ENCODE measurements at places on chromosomes 1 and 21. TPM values are rescaled to one million over a fixed set of nuclear protein-coding genes. Genes with fewer than 3 reads are reported as not detected.

Gene TP73
- 0.23 TPM for polyA plus RNA-seq

DNA sequence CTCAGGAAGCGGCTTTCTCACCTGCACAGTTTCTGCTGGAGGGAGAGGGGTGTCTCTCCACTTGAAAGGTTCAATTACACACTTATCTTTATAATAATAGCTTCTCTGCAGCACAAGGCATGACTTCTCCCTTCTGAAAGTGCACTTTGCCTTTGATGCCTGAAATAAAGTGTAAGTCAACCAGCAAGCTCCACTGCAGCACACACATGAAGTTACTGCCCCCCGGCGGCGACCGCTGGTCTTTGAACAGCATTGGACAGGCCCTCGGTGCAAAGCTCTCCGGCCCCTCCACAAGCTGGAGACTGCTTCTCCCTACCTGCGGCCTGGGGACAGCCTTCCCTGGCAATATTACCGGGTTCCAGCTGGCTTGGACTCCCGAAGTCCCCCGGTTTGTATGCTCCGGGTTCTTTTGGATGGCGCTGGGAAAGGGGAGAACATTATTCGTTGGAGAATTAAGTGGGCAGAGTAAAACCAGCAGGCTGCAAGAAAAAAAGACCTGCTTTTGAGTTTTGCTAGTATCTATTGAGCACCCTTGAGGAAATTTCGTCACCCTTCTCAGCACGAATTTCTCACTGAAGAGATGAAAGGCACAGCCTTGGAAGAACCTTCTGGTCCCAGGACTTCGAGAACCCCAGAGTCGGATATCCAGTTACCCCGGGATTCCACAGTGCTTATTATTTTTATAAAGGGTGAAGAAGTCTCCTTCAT lies 11.8 kb downstream of the RCAN1 start:
- DNase-seq = no peak
- no peaks in the 10 kb centered on the region for H3K36me3 ChIP-seq
- H3K4me1 ChIP-seq = peaks cover 14% of the 10 kb centered on the region
- H3K4me3 ChIP-seq = no peak overlapping the region
- no peak overlapping the region for H3K27ac ChIP-seq

GRCh38 chr21:37447288-37447936 lies 80.8 kb downstream of the DYRK1A start:
- H3K4me3 ChIP-seq = no peak overlapping the region
- no peak for DNase-seq
- H3K27me3 ChIP-seq = no peaks in the 10 kb centered on the region
- H3K36me3 ChIP-seq = no peaks in the 10 kb centered on the region
- H3K4me1 ChIP-seq = peaks cover 33% of the 10 kb centered on the region

GRCh38 chr1:91335603-91336002 lies 69.0 kb downstream of the HFM1 start:
- no peak overlapping the region for H3K27ac ChIP-seq
- no peak overlapping the region for H3K4me3 ChIP-seq
- no peaks in the 10 kb centered on the region for H3K4me1 ChIP-seq
- DNase-seq = no peak
- H3K36me3 ChIP-seq = no peaks in the 10 kb centered on the region

Gene C4BPA
- not detected for polyA plus RNA-seq

DNA sequence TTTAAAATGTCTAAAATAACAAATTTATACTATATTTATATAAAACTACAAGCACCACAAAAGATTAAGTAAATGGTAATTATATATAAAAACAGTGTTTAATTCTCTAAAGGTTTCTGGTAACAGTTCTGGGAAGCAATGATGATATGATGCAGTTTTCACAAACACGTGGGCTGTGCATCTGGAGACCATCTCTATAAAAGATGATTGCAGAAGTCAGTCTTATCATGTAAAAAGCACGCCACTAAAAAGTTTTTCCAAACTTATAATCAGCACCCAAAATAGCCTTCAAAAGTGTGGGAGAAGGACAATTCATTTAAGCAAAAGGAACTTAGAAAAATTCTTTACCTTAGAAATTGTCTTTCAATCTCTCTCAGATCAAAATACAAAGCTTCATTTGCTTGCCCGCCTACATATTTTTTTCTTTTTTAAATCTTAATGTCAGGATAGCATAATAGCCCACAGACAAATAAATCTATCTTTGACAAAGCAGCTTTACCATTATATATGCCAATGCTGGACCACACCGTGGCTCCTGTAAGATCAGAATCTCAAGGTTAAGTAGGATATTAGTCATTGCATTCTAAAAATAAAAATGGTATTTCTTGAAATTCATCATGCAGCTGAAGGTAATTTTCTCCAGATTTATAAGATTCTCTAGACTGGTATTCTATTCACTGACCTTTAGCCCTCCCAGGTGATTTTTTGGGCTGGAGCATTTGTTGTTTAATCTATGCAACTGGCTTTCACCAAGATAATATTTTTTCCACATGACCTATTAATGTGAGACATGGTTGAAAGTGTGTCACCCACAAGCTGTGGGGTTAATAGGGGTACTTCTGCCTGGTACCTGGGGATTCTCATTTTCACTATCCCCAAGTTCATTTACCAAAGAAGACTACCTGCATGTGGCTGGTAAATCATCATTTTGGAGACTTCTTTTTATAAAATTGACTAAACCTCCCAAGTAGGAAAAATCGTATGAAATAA lies 189.6 kb upstream of the ST6GALNAC5 start:
- no peak for DNase-seq
- H3K4me3 ChIP-seq = no peak overlapping the region
- H3K27me3 ChIP-seq = no peaks in the 10 kb centered on the region
- no peak overlapping the region for H3K27ac ChIP-seq
- no peaks in the 10 kb centered on the region for H3K36me3 ChIP-seq
- H3K4me1 ChIP-seq = no peaks in the 10 kb centered on the region

DNA sequence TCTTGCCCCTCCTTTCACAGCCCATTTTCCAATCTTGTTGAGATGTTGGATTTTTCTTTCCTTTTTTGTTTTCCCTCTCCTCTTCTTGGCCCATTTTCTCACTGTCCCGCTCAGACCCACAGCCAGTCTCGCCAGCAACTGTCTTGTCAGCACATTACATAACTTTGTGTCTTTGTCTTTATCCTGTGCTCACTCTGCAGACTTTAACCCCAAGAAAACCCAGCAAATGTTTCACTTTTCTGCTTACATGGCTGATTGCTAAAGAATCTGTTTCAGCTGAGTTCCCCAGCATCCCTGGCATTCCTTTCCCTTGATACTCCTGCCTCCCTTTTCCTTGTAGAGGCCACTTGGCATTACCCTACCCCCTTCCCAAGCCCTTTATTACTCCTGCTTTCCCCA lies 74.6 kb downstream of the ZNF648 start:
- H3K36me3 ChIP-seq = no peaks in the 10 kb centered on the region
- no peaks in the 10 kb centered on the region for H3K4me1 ChIP-seq
- no peak for DNase-seq
- H3K27ac ChIP-seq = no peak overlapping the region

Gene DPM3
- polyA plus RNA-seq = 54.9 TPM

GRCh38 chr21:32276671-32277070 lies 2.2 kb downstream of the MIS18A start:
- H3K4me3 ChIP-seq = no peak overlapping the region
- H3K27ac ChIP-seq = no peak overlapping the region
- no peak for DNase-seq
- H3K36me3 ChIP-seq = peaks cover 3% of the 10 kb centered on the region

DNA sequence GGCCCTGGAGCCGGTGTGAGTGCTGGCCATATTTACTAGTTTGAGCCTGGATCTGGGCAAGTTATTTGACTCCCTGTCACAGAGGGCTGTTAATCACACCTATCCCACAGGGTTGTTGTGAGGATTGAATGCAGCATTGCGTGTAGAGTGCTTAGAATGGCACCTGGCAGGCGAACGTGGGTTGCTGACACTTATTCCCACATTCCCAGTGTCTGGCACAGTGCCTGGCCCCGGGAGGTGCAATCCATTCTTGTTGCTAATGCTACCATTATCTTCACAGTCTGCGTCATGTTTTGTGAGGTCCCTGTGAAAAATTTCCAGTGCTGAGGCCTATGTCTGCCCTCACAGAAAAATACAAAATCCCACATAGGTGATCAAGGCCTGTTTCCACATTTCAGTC lies 66.1 kb downstream of the CD2 start:
- H3K4me1 ChIP-seq = peaks cover 10% of the 10 kb centered on the region
- no peaks in the 10 kb centered on the region for H3K36me3 ChIP-seq
- DNase-seq = peak; percentile 56
- H3K4me3 ChIP-seq = no peak overlapping the region
